Ascending aorta (tissue), 2 donors: ENCODE measurements at places on chromosomes 16 and 17. TPM values are rescaled to one million over a fixed set of nuclear protein-coding genes. Genes with fewer than 3 reads are reported as not detected.

- H3K27ac ChIP-seq = no peak overlapping the region
- no peak for DNase-seq
- peaks cover 13% of the 10 kb centered on the region for H3K4me1 ChIP-seq
- H3K4me3 ChIP-seq = peak overlapping the region; percentile 58
These were observed 38.1 kb downstream of the MRPS23 start for GRCh38 chr17:57811638-57812280.

MT1M gene
- total RNA-seq = 105 TPM

NPTX1 gene
- not detected for total RNA-seq

DNA sequence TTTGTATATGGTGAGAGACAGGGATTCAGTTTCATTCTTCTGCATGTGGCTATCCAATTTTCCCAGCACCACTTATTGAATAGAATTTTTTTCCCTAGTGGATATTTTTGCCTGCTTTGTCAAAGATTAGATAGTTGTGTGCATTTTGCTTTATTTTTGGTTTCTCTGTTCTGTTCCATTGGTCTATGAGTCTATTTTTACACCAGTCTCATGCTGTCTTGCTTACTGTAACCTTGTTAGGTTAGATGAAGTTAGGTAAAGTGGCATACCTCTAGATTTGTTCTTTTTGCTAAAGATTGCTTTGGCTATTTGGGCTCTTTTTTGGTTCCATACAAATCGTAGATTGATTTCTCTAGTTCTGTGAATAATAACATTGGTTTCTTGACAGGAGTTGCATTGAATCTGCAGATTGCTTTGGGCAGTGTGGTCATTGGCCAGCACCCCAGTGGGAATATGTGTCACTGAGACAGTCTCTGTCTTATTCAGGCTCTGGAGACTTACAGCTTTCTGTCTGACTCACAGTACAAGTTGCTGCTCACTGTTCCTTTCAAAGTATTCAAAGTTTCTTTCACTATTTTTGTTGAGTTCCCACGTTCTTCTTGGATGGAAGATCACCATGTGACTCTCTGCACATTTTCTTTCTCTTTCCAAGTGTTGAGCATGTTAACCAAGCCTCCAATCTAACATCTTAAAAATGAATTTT lies 709.1 kb downstream of the CDH11 start:
- no peaks in the 10 kb centered on the region for H3K4me1 ChIP-seq
- H3K4me3 ChIP-seq = no peak overlapping the region
- peak overlapping the region; percentile 49 for H3K27ac ChIP-seq
- H3K27me3 ChIP-seq = no peaks in the 10 kb centered on the region
- no peak for DNase-seq
- no peaks in the 10 kb centered on the region for H3K36me3 ChIP-seq

- H3K4me3 ChIP-seq = no peak overlapping the region
- H3K36me3 ChIP-seq = peaks cover 52% of the 10 kb centered on the region
- no peaks in the 10 kb centered on the region for H3K4me1 ChIP-seq
- H3K27me3 ChIP-seq = no peaks in the 10 kb centered on the region
- H3K27ac ChIP-seq = no peak overlapping the region
These were observed 33.8 kb downstream of the ULK2 start for GRCh38 chr17:19833914-19834313.

DNA sequence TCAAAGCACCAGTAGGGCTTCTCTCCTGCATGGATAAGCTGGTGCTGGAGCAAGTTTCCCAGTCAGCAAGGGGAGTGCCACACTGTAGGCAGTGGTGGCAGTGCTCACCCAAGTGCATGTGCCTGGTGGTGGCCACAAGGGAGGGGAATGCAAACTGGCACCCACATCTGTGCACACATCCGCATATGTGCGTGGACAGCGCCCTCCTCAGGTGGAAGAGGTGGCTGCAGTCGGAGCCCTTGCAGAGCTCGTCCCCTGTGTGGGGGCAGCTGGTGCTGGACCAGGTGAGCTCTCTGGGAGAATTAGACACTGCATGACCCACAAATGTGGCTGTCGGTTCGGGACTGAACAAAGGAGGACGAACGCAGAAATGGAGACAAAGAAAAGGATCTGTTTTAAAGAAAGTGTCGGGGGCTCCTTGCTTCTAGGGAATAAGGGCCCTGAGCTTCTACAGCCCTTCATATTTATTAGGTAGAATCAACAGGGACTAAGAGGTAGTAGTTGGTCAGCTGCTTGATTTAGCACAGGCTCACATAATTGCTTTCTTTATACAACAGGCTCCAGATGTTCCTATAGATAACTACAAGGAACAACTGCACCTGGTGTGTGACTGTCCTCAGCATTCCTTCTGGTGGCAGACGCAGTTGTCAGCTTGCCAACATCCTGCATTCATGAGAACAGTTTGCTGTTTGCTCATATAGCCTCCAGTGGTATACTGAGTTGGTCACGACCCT lies 5.3 kb upstream of the ZNF689 start:
- no peaks in the 10 kb centered on the region for H3K36me3 ChIP-seq
- H3K27me3 ChIP-seq = no peaks in the 10 kb centered on the region
- no peak for DNase-seq
- no peaks in the 10 kb centered on the region for H3K4me1 ChIP-seq

DNA sequence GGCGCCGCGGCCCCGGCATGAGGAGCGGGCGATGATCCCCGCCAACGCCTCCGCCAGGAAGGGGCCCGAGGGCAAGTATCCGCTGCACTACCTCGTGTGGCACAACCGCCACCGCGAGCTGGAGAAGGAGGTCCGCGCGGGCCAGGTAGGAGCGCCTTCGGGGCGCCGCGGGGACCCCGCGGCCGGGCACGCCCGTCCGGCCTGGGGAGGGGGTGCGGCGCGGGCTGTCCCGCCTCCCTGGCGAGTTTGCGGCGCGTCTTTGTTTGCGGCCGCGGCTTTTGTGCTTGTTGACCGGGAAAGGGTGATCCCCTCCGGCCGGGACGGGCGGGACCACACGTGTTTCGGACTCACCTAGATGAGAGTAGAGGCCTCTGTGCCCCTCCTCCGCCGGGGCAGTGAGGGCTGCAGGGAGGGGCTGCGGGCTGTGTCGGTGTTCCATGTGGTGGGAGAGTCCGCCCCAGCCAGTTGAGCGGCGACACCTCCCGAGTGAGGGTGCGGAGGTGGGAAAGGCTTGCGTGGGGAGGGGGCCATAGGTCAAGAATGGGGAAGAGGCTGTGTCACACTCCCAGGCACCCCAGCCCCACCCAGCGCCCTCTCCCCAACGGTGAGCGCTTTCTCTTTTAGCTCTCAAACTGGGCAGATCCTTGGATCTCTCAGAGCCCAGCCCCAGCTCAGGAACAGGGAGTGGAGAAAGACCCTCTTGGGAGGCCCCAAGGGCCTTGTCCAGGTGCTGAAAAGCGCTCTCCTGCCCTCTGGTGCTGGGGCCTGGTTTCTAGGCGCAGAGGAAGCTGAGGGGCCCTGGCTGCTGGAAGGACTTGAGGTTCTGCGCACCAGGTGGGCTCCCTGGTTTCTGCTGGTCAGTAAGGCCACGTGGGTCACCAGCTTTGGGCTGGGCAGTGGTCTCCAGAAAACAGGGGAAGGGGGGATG lies 923 bp downstream of the ANKRD13B start:
- peak overlapping the region; percentile 88 for H3K4me3 ChIP-seq
- no peaks in the 10 kb centered on the region for H3K27me3 ChIP-seq
- peaks cover 37% of the 10 kb centered on the region for H3K4me1 ChIP-seq
- no peaks in the 10 kb centered on the region for H3K36me3 ChIP-seq
- no peak for DNase-seq

- no peaks in the 10 kb centered on the region for H3K36me3 ChIP-seq
- no peaks in the 10 kb centered on the region for H3K4me1 ChIP-seq
- H3K27ac ChIP-seq = peak overlapping the region; percentile 63
- H3K27me3 ChIP-seq = no peaks in the 10 kb centered on the region
These were observed 742 bp upstream of the SLC16A13 start for GRCh38 chr17:7034955-7035590.

RUSF1 gene
- 80.9 TPM for total RNA-seq

GRCh38 chr17:2778489-2778888 lies 17.7 kb upstream of the RAP1GAP2 start:
- H3K36me3 ChIP-seq = no peaks in the 10 kb centered on the region
- H3K27ac ChIP-seq = no peak overlapping the region
- no peaks in the 10 kb centered on the region for H3K27me3 ChIP-seq
- no peaks in the 10 kb centered on the region for H3K4me1 ChIP-seq

DNA sequence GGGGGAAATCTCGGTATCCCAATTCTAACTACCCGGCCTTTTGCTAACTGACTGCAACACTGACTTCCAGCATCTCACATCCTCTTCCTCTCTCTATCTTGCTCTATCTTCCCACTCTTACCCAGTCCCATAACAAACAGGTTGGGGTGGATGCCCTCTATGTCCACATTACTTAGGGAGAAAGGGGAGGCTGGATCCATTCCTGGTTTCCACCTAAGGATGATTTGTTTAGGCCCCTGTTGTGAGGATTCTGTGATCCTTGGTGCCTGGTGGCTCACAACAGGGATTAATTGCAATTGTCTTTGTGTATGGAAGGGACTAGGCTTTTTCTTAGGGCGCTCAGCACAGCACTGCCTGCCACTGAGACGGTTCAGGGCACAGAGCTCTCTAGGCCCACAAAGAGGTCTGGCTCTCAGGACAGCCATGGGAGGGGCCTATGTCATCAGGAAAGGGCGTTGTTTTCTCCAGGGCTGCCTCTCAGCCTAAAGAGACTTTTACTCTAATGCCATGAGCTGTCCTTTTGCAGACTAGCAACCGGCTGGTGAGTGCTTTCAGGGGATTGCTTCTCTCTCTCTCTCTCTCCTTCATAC lies 612.1 kb upstream of the SALL1 start:
- H3K27me3 ChIP-seq = no peaks in the 10 kb centered on the region
- no peak overlapping the region for H3K27ac ChIP-seq
- no peaks in the 10 kb centered on the region for H3K36me3 ChIP-seq
- DNase-seq = no peak
- no peaks in the 10 kb centered on the region for H3K4me1 ChIP-seq

DNA sequence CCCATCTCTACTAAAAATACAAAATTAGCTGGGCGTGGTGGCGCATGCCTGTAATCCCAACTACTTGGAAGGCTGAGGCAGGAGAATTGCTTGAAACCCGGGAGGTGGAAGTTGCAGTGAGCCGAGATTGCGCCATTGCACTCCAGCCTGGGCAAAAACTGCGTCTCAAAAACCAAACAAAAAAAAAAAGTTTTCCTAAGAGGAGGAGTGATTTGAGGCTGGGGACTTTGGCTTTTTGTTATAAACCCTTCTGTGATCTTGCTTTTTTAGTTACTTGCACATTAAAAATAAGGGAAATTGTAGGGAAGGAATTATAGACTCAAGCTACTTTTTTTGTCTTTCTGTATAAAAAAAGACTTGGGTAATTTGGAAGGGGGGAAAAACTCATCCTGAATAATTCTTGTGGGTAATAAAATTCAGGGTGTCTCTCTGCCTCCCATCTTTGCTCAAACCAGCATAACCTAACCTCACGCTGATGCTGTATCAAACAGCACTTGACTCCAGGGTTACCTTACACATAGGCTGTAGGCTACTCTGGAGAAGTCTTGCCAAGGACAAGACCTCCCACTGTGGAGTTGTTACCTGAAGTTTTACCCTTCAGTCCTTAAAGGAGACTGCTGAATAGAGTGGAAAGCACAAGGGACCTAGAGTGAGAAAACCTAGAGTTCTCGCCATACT lies 1.7 kb upstream of the CDR2 start:
- no peak for DNase-seq
- H3K36me3 ChIP-seq = no peaks in the 10 kb centered on the region
- no peak overlapping the region for H3K27ac ChIP-seq
- no peaks in the 10 kb centered on the region for H3K27me3 ChIP-seq
- peaks cover 4% of the 10 kb centered on the region for H3K4me1 ChIP-seq

DNA sequence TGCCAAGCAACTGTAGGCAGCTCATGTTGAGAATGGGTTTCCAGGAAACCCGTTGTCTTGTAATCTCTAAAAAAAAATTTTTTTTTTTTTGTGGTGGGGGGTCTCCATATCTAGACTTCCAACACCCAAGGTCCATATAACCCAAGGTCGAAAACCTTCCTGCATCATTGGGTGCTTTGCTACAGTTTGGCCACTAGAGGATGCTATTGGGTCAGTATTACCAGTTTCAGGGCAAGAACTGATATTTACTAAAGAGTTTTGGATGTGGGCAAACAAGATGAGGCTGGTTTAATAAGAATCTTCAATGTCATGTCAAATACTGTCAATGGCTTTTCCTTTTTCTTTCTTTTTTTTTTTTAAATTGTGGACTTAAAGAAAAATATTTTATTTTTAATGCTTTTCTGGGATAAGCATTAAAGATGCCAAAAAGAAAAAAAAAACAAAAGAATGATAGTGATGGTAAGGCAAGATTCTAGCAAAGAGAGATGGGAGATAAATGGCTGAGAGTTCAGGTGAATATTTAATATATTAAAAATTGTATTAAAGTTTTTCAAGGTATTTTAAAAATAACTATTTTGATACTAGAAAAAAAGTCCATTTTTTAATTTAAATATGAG lies 62.2 kb downstream of the DHRS7C start:
- H3K4me3 ChIP-seq = no peak overlapping the region
- H3K27me3 ChIP-seq = no peaks in the 10 kb centered on the region
- DNase-seq = no peak
- H3K27ac ChIP-seq = no peak overlapping the region
- H3K36me3 ChIP-seq = no peaks in the 10 kb centered on the region
- H3K4me1 ChIP-seq = no peaks in the 10 kb centered on the region

ARL17A gene
- 3.4 TPM for total RNA-seq

DNA sequence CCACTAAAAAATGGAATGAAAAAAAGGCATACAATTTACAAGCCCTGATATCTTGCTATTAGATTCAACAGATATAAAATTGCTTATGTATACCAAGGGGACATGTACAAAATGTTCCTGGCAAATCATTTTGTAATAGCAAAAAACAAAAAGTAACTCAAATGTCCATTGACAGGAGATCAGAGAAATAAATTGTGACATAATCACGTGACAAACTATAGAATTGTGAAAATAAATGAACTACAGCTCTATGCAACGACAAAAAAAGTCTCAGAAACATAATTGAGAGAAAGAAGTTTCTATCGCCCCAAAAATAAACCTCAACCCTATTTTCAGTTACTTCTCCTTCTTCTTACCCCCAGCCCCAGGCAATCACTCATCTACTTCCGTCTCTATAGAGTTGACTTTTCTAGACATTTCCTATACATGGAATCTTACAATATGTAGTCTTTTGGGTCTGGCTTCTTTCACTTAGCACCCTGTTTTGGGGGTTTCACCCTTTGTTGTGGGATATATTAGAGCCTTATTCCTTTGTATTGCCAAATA lies 12.1 kb upstream of the ACE start:
- H3K4me3 ChIP-seq = no peak overlapping the region
- H3K27me3 ChIP-seq = no peaks in the 10 kb centered on the region
- no peak overlapping the region for H3K27ac ChIP-seq
- H3K4me1 ChIP-seq = no peaks in the 10 kb centered on the region
- no peaks in the 10 kb centered on the region for H3K36me3 ChIP-seq
- DNase-seq = no peak

DUSP14 gene
- total RNA-seq = 4.6 TPM
